Vein endothelial cell (primary cell): ENCODE measurements at places on chromosomes 16 and 17. TPM values are rescaled to one million over a fixed set of nuclear protein-coding genes. Genes with fewer than 3 reads are reported as not detected.

Gene KCNJ2
- 7.8 and 13.8 TPM in 2 replicates for total RNA-seq

Gene HASPIN
- total RNA-seq: 7.8 and 12.9 TPM in 2 replicates

Gene HCFC1R1
- 6.8 and 19.9 TPM in 2 replicates for total RNA-seq

Gene GNGT2
- 2.8 and 4.6 TPM in 2 replicates for total RNA-seq

Gene CD68
- 5.5 and 7.5 TPM in 2 replicates for total RNA-seq

Gene CCL8
- total RNA-seq: 0.38 TPM in 1 of 2 replicates, not detected in the other

Gene ABR
- total RNA-seq: 67.1 and 101 TPM in 2 replicates

Gene MGAT5B
- total RNA-seq: 2.0 and 2.2 TPM in 2 replicates

Gene RAMP2
- total RNA-seq: 7.6 and 19.6 TPM in 2 replicates

Gene PRSS27
- under 0.01 and 1.1 TPM in 2 replicates for total RNA-seq

Gene KRTAP3-2
- not detected in 2 replicates for total RNA-seq

Gene KRTAP4-6
- not detected in 2 replicates for total RNA-seq

Gene SALL1
- under 0.01 TPM in 1 of 2 replicates, not detected in the other for total RNA-seq

Gene LITAFD
- not detected in 2 replicates for total RNA-seq

Gene EFCAB5
- 0.33 and 0.48 TPM in 2 replicates for total RNA-seq

Gene RASD1
- 9.8 and 16.5 TPM in 2 replicates for total RNA-seq

Gene KRT33A
- total RNA-seq: not detected in 2 replicates

Gene SHCBP1
- 10.1 and 23.8 TPM in 2 replicates for total RNA-seq

Gene CAVIN1
- 1,287 and 1,296 TPM in 2 replicates for total RNA-seq

Gene PSME3
- 109 and 148 TPM in 2 replicates for total RNA-seq

Gene CTRB2
- not detected in 2 replicates for total RNA-seq

Gene KARS1
- 184 and 209 TPM in 2 replicates for total RNA-seq

Gene IL32
- 101 and 214 TPM in 2 replicates for total RNA-seq

Gene RMI2
- 3.0 and 3.9 TPM in 2 replicates for total RNA-seq

Gene ASB16
- not detected in 2 replicates for total RNA-seq
